ENCODE measurements at places on chromosomes 2 and 18.

GRCh38 chr2:180158961-180159360 is 151.9 kb upstream of the CWC22 start:
- DNase-seq, result no peak

GRCh38 chr18:73717570-73717969 is 430.1 kb downstream of the FBXO15 start:
- DNase-seq, result no peak

DNA sequence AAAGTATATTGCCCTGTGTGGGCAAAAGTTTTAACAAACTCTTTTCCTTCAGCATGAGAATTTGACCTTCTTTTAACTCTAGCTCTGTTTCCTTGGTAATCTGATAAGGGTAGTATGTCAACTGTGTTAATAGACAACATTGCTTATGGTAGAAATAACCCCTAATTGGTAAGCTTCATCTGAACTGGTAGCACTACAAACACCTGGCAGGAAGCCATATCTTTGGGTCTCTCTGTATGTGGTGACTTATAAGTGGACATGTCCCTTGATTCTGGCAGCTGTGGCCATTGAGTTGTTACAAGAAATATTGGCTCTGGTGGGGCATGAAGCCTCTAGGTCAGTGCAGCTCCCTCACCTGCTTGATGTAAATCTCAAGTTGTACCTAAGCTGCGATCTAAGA is 46.9 kb downstream of the MBD5 start:
- DNase-seq, result peak; percentile 10

- no peak for DNase-seq
Observed at GRCh38 chr2:102144128-102144527, 1.6 kb downstream of the IL1R1 start.

GRCh38 chr2:69798909-69799526 is 30.4 kb upstream of the GMCL1 start:
- DNase-seq, result peak; percentile 84

DNA sequence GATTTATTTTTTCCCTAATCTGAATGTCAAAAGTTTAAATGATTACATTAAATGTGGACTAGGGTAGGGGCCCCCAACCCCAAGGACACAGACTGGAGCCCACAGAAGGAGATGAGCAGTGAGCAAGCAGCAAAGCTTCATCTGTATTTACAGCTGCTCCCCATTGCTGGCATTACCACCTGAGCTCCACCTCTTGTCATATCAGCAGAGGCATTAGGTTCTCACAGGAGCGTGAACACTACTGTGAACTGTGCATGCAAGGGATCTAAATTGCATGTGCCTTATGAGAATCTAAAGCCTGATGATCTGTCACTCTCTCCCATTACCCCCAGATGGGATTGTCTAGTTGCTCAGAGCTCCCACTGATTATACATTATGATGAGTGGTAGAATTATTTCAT is 3.8 kb downstream of the MOB1A start:
- no peak for DNase-seq

GRCh38 chr2:15899327-15899612 is 41.1 kb upstream of the MYCN start:
- DNase-seq, result no peak

GRCh38 chr2:30705711-30706533 is 101.3 kb downstream of the CAPN13 start:
- no peak for DNase-seq

DNA sequence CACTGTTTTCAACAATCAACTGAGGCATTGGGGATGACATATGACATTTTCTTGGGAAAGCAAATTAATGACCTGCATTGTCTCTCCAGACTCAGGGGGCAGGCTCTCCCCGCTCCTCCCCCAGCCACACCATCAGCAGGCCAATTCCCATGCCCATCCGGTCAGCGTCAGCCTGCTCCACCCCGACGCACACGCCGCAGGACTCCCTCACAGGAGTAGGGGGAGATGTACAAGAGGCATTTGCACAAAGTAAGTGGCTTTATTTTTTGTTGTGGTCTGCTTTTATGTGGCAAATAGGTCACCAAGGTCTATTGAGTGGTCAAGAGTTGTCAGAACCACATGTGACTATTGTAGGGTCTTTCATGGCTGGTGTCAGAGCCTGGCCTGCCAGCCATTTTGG is 165.1 kb downstream of the DTNA start:
- no peak for DNase-seq
